Stimulated activated CD4-positive, alpha-beta T cell treated with anti-CD3 and anti-CD28 coated beads, TNF-alpha, amount 100 ng/mL, for 1 hour (primary cell): ENCODE measurements at places on chromosomes 3 and 15.

GRCh38 chr15:56076640-56077039 lies 83.2 kb upstream of the NEDD4 start:
- no peak for DNase-seq

GRCh38 chr3:114213292-114213626 lies 24.1 kb downstream of the ZNF80 start:
- no peak for DNase-seq

- DNase-seq: no peak
Observed at GRCh38 chr3:33057320-33058298, 39.3 kb downstream of the GLB1 start.

DNA sequence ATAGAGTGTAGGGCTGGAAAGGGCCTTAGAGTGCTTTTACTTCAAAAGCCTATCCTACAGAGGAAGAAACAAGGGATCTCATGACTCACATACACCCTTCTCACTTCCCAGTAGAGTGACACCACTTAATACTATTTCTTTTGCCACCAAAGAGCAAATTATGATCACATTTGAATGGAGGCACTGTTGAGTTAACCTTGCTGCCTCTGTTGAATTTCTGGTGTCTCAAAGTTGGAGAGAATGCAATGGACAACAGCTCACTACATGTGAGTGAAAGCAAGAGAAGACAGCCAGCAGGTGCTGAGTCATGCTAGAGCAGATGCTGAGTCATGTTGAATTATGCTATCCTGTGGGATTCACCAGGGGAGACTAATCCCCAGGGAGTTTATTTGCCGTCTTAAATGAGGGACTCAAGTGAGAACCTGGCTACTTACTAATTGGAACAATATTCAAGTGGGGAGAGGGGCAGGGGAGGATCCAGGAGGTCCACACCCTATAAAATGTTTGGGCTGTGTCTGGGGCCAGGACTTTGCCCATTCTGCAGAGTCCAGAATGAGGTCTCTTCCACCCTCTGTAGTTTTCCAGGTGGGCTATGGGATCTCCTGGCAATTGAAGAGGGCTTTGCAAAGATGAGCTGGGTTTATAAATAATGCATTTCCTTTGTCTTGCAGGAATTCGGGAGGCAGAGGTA lies 35.8 kb downstream of the ST8SIA2 start:
- no peak for DNase-seq

GRCh38 chr3:118772547-118773011 lies 262.1 kb downstream of the IGSF11 start:
- no peak for DNase-seq

DNA sequence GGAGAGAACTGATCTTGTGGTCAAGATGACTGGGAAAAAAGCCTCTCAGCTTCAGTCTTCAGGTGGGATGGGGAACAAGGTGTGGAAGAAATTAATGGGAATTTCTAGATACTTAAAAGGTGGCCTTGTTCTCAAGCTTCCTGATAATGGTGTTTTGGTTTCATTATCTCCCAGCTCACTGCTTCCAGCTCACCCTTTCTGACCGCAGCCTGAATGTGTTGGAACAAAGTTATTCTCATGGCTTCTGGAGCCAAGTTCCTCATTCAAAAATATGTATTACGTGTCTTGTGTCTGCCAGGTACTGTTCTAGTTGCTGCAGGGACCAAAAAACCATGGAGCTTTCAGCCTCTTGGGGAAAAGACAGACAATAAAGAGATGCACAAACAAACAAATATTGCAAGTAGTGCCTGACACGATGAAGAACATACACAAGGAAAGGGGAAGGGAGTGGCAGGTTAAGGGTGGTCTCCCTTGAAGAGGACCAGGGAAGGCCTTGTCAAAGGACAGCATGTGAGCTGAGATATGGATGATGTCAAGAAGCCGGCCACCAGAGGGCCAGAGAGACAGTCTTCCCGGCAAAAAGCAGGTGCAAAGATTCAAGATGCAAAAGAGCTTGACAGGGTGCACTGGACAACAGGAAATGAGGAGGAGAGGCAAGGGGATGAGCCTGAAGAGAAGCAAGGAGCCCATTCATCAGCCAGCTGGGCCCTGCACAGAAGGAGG lies 35.5 kb downstream of the ARRDC4 start:
- no peak for DNase-seq

DNA sequence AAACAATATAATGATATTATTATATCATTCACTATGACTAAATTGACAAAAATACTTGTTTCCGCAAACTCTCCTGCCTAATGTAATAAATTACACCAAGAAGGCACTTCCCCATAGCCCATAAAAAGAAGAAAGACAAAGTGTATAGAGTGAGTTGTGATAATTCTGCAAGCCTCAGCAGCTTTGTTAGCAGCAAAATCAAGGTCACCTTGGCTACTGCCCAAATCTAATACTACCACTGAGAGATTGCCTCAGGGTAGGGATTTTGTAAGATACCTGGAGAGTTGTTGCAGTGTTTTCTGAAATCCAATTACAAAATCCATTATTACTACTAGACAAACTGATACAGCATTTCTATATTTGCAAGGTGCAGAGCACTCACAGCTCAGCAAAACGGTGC lies 503.5 kb downstream of the FGF12 start:
- no peak for DNase-seq

DNA sequence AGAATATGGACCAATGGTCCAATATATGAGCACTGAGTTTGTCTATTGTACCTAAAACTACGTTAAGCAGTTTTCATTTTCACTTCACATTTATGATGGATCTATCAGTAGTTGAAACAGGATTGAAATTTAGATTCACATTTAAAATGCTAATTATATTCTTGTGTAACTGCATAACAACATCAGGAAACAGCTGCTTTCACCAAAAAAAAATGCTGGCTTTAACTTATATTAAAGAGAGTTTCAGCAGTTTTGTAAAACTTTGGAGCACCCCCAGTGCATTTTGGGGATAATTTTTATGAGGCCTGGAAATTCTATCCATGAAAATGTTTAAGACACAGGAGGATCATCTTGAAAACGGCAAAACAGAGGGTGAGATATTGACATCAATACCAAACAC lies 142.8 kb upstream of the ROBO2 start:
- DNase-seq: no peak

- no peak for DNase-seq
Observed at GRCh38 chr3:129598000-129598381, 8.5 kb downstream of the PLXND1 start.

DNA sequence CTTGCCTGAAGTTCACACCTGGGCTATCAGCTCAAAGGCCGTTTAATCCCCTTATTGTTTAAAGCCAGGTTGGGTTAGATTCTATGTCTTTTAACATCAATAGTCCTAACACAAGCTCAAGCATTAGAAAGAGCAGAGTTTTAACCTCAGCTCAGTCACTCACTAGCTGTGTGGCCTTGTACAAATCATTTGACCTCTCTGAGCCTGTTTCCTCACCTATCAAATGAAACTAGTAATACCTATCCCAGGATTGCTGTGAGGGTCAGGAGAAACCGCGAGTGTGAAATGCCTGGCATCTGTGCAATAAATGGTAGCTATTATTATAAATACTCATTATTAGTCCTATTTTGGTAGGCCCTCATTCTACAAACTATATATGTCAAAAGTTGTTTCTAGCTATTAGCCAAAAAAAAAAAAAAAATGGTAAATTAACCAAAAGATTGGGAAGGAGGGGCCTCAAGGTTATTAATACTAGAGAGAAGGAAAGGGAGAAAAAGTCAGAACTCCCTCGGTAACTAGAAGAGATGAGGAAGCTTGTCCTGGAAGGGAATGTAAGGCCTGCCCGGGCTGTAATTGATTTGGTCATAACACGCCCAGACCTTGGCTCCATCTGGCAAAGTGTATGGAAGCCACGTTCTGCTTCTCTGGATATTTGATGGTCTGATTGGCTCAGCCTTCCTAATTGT lies 510.5 kb upstream of the PROK2 start:
- DNase-seq: no peak

DNA sequence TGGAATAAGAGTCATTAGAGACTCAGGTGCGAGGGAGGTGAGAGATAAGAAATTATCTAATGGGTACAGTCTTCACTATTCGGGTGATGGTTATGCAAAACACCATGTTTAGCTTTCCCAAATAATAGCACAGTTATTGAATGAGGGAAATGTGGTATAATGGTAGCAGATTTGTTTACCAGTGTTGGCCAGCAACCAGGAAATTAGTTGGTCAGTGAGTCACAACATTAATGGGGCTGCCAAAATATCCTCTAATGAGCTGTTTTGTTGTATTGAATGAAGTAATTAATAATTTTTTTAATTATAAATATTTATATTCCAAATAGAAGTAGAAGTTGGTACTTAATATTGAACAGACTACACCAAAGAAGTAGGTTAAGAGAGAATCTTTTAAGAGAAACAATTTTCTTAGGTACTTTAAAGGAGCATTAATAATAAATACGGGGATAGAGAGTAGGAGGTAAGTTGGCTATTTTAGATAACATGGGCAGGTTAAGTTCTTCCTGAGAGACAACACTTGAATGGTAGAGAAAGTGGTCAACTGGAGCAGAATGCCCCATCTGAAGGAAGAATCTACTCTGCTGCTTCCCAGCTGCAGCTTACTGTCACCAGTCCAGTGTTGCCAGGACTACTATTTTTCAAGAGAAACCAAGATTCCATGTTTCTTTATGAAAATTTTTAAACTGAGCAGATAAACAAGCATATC lies 218.8 kb downstream of the UBE2E2 start:
- DNase-seq: no peak

GRCh38 chr15:63454503-63455211 lies 49.7 kb upstream of the USP3 start:
- DNase-seq: no peak

DNA sequence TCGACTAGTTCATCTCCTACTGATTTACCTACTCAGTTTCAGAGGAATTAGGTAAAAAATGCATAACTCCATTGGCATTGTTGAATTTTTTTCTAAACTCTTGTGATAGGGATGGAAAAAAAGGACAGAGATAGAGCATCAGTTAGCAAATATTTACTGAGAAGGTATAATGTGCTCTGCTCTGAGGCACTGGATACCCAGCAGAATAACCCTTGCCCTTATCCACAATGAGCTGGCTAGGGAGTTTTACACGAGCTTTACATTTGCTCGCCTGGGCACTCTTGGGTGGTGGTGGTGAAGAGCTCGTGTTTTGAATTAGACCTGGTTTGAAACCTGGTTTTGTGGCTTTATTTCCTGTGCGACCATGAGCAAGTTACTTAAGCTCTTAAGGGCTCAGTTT lies 149.6 kb downstream of the RORA start:
- no peak for DNase-seq

DNA sequence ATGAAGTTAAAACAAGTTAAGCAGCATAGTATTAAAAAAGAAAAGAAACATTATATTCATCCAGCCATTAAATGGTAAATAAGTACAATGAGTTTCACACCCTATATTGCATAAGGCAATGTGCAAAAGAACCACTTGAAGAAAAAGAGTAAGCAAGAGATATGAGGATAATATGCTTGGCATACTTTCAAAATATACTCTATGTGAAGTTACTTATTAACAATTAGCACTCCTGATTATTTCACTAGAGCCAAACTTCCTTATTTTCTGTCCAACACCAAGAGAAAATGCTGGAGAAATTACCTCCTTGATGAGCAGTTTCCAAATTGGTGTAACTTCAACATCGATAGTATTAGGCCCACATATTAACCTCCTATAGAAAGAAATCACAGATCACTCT lies 63.7 kb downstream of the ATP13A4 start:
- no peak for DNase-seq

DNA sequence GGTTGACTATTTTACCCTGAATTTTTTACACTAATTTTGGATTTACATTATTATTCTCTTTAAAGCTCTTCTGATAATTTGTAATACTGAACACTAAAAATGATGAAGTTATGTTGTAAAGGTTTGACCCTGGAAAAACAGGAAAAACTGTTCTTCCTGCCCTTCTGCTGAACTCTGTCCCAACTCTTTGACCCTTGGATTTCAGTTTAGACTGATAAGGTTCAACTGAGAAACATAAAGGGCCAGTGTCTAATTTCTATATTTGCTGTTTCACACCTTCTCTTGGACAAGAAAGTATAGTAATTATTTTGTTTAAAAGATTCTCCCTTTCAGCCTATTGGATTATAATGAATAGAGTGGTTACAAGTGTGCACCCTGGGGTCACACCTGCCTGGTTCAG lies 12.8 kb upstream of the TMOD3 start:
- DNase-seq: no peak

DNA sequence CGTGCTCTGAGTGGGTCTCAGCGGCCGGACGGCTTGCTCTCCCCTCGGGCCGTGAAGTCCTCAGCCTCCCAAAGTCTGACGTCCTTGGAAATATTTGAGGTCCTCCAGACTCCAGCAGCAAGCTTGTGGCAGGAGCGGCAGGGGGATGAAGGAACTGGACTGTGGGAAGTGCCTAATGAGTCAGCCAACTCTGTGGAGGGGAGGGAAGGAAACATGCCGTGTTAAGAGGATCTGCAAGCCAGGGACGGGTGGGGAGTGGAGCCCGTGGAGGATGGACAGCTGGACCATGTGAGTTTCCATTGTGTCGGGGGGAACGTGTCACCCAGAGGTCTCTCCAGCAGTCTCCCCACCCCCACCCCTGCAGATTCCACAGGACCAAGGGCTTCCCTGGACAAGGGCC lies 39.4 kb upstream of the IDH2 start:
- no peak for DNase-seq

DNA sequence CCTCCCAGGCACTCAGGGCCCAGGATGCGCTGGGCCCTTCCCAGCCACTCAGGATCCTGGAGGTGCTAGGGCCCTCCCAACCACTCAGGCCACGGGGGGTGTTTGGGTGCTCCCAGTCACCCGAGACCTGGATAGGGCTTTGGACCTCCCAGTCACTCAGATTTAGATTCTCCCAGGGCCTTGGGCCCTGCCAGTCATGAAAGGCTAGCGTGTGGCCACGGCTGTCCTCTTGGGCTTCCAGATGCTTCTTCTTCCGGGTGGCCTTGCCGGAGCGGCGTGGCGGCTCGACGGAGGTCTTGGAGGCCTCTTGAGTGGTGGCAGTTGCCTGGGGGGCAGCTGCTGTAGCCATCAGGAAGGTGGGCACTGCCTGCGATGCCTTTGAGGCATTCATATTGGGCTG lies 2.8 kb downstream of the MAGEL2 start:
- DNase-seq: no peak

DNA sequence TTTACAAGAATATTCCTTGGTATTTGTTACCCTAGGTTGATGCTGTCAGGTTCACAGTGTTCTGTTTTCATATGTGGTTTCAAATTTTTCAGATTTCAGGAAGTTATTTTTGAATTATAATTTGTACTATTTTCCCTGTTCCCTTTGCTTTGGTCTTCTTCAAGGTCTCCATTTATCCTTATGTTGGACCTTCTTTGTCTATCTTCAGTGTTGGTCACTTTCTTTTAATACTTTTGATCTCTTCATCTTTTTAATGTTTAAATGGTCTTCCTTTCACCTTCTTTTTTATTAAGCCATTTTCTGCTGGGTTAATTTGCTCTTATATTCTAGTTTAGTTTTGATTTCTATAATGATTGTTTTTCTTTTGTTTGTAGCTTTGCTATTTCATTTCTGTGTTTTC lies 61.3 kb downstream of the KLHL25 start:
- DNase-seq: no peak
